ENCODE measurements at places on chromosomes 7 and 10. TPM values are rescaled to one million over a fixed set of nuclear protein-coding genes. Genes with fewer than 3 reads are reported as not detected.

- H3K36me3 ChIP-seq: no peaks in the 10 kb centered on the region
- peaks cover 8% of the 10 kb centered on the region for H3K27me3 ChIP-seq
- H3K4me3 ChIP-seq: no peak overlapping the region
- H3K4me1 ChIP-seq: no peaks in the 10 kb centered on the region
Observed at GRCh38 chr7:45366475-45366874, 207.7 kb upstream of the ADCY1 start.

- no peaks in the 10 kb centered on the region for H3K4me1 ChIP-seq
- no peak overlapping the region for H3K27ac ChIP-seq
- no peak overlapping the region for H3K4me3 ChIP-seq
- H3K36me3 ChIP-seq: no peaks in the 10 kb centered on the region
Observed at GRCh38 chr10:105956550-105956949, 1208.0 kb downstream of the SORCS1 start.

- H3K36me3 ChIP-seq: no peaks in the 10 kb centered on the region
- no peak overlapping the region for H3K27ac ChIP-seq
- no peak for DNase-seq
- peaks cover 4% of the 10 kb centered on the region for H3K27me3 ChIP-seq
- H3K4me3 ChIP-seq: no peak overlapping the region
Observed at GRCh38 chr7:43569424-43569823, 13.5 kb upstream of the STK17A start.

GRCh38 chr10:92834331-92834730 is 14.0 kb upstream of the EXOC6 start:
- peaks cover 6% of the 10 kb centered on the region for H3K27me3 ChIP-seq
- peaks cover 13% of the 10 kb centered on the region for H3K4me1 ChIP-seq
- no peak for DNase-seq
- H3K36me3 ChIP-seq: no peaks in the 10 kb centered on the region

- peaks cover 97% of the 10 kb centered on the region for H3K4me1 ChIP-seq
- H3K27ac ChIP-seq: peak overlapping the region; percentile 98
- H3K27me3 ChIP-seq: peaks cover 11% of the 10 kb centered on the region
Observed at GRCh38 chr10:5293691-5294550, 70.8 kb upstream of the UCN3 start.

GRCh38 chr10:100662067-100662466 is 83.3 kb upstream of the PAX2 start:
- H3K27ac ChIP-seq: no peak overlapping the region
- H3K4me3 ChIP-seq: no peak overlapping the region
- no peak for DNase-seq

DNA sequence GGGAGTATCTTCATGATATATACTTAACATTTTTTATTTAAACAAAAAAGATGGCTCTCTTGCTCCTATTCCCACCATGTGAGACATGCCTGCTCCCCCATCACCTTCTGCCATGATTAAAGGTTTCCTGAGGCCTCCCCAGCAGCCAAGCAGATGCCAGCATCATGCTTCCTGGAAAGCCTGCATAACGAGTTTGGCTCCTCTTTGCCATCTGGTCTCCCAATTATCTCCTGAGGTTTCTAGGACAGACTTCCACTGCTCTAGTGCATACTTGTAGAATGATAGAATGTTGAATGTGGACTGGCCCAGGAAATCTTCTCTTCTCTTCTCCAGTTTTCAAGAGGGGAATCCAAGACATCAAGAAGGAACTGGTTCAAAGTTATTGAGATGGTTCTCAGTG is 45.9 kb upstream of the ELAPOR2 start:
- DNase-seq: no peak
- no peak overlapping the region for H3K27ac ChIP-seq
- H3K36me3 ChIP-seq: no peaks in the 10 kb centered on the region
- H3K4me1 ChIP-seq: no peaks in the 10 kb centered on the region

GRCh38 chr10:48798481-48799254 is 114.0 kb downstream of the WDFY4 start:
- H3K36me3 ChIP-seq: peaks cover 5% of the 10 kb centered on the region
- H3K4me1 ChIP-seq: peaks cover 37% of the 10 kb centered on the region
- peak overlapping the region; percentile 47 for H3K27ac ChIP-seq
- peak overlapping the region; percentile 33 for H3K4me3 ChIP-seq
- no peak for DNase-seq
- no peaks in the 10 kb centered on the region for H3K27me3 ChIP-seq

DNA sequence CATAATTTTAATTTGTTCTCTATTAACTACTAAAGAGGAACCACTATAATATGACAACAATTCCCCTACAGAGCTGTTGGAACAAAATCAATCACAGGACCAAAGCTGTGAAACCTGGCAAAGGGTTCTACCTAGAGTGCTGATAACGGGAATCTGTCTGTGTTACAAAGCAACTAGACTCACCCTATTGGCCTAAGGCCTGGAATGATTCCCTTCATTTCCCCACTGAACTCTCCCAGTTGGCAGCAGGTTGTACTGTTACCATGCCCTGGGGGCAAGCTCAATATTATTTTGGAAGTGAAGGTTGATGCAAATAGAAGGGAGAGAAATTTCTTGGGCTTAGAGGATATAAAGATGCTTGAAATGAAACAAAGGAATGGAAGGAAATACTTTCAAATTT is 81.8 kb downstream of the SEMA3A start:
- no peaks in the 10 kb centered on the region for H3K4me1 ChIP-seq
- H3K27ac ChIP-seq: no peak overlapping the region
- H3K36me3 ChIP-seq: no peaks in the 10 kb centered on the region
- no peak for DNase-seq
- no peaks in the 10 kb centered on the region for H3K27me3 ChIP-seq

DNA sequence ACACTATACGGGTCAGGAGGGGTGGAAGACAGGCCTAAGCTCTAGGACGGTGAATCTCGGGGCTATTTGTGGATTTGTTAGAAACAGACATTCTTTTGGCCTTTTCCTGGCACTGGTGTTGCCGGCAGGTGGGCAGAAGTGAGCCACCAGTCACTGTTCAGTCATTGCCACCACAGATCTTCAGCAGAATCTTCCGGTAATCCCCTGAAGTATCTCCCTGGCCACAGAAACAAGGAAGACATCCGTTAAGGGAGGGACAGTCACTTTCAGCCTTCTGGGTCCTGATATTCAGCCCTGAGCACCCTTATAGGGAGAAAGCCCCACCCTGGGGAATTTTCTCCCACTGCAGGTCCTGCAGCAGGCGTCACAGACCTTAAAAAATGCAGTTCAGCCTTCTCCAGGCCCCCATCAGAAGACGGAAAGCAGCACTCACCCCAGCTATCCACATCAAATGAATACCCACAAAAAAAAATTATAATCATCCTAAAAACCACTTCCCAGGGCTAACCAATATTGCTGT is 23.2 kb downstream of the PLAC9 start:
- H3K4me1 ChIP-seq: no peaks in the 10 kb centered on the region
- no peak for DNase-seq
- peaks cover 68% of the 10 kb centered on the region for H3K36me3 ChIP-seq
- no peak overlapping the region for H3K27ac ChIP-seq

DNA sequence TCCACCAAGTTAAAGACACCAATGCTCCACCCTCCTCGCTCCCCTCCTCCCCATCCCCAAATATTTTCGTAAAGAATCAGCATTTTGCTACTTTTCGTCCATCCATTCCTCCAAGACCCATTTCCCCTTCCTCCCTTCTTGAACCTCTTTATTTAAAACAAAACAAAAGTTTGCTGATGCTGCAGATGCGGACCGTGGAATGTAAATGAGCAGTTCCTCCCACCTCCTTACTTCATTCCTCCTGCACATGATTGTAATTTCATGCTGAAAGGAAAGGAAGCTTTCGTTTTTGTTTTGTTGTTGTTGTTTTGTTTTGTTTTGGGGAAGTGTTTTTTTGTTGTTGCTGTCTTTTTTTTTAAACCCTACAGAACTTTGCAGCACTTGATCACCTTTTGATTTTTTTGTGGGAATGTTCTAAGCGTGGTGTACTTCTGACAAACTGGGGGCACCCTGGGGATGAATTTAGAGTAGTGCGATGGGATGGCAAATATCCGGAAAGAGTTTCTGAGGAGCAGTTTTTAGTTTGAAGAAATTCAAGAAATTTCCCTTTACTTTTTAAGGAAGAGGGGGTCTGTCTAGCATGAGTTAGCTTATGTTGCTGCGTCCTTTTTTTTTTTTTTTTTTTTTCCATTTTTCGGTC is 177.3 kb downstream of the TCF7L2 start:
- no peaks in the 10 kb centered on the region for H3K36me3 ChIP-seq
- H3K4me1 ChIP-seq: peaks cover 7% of the 10 kb centered on the region
- no peak overlapping the region for H3K4me3 ChIP-seq
- peaks cover 6% of the 10 kb centered on the region for H3K27me3 ChIP-seq
- DNase-seq: no peak
- H3K27ac ChIP-seq: no peak overlapping the region

DNA sequence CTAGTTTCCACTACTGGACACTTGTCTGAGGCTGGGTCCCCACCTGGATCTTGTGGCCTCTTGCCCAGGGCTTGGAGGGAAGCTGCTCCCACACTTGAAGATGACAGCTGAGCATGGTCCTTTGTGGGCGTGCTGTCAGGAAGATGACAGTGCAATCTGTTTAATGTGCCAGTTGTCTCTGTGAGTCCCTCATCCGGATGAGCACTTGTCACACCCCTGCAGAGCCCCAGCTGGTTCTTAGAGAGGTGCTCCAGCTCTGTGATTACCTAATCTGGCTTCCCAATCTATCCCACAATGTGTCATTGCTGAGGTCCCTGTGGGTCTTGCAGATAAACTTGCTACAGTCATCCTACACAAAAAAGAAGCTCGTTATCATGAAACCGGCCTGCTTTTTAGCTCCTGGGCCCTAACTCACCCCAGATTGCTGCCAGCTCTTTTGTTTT is 34.8 kb upstream of the CCSER2 start:
- DNase-seq: no peak
- no peaks in the 10 kb centered on the region for H3K36me3 ChIP-seq
- no peak overlapping the region for H3K4me3 ChIP-seq
- no peaks in the 10 kb centered on the region for H3K4me1 ChIP-seq

DNA sequence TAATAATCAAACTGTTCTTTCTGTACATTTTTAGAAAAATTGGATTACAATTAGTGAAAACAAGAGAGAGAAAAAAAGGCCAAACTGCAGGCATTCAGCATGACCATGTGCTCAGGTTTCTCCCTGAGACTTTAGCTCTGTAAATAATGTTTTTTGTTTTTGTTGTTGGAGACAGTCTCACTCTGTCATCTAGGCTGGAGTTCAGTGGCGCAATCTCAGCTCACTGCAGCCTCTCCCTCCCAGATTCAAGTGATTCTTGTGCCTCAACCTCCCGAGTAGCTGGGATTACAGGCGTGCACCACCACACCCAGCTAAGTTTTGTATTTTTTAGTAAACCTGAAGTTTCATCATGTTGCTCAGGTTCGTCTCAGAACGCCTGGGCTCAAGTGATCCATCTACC is 23.0 kb downstream of the BZW2 start:
- no peak for DNase-seq
- H3K4me1 ChIP-seq: peaks cover 2% of the 10 kb centered on the region
- H3K27me3 ChIP-seq: no peaks in the 10 kb centered on the region
- peaks cover 24% of the 10 kb centered on the region for H3K36me3 ChIP-seq

DNA sequence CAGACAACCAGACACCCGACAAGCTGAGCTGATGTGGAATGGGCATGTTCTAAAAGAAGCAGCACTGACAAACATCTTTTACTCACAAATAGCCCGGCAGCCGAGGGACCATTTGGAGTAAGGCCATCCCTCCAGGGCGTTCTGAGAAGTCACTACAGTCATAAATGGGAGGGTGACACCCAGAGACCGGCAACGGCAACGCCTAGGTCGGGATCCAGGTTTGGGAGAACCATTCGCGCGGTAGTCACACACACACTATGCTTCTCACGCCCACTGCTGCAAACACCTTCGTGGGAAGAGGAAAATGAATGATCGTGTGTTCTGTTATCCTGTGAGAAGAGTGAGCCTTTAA is 9.8 kb downstream of the TNS3 start:
- H3K27me3 ChIP-seq: peaks cover 10% of the 10 kb centered on the region
- H3K27ac ChIP-seq: no peak overlapping the region

DNA sequence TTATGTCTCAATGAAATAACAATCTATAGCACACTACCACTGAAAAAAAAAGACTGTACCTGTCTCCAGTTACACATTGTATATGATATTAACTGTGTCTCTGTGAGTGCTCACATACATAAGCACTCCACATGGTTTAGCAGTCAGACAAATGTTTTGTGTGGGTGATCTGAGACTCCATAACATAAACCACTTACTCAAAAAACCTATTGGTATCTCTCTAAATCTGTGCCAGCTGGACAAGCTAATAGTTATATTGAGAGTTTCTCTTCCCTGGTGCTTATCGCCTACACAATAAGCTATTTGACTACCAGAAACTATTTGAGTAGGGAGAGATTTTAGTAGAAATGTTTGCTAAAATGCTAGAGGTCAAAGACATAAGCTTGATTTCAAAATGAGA is 190.1 kb upstream of the AGR3 start:
- no peaks in the 10 kb centered on the region for H3K36me3 ChIP-seq
- H3K4me3 ChIP-seq: no peak overlapping the region
- H3K4me1 ChIP-seq: no peaks in the 10 kb centered on the region
- no peaks in the 10 kb centered on the region for H3K27me3 ChIP-seq
- H3K27ac ChIP-seq: no peak overlapping the region

DNA sequence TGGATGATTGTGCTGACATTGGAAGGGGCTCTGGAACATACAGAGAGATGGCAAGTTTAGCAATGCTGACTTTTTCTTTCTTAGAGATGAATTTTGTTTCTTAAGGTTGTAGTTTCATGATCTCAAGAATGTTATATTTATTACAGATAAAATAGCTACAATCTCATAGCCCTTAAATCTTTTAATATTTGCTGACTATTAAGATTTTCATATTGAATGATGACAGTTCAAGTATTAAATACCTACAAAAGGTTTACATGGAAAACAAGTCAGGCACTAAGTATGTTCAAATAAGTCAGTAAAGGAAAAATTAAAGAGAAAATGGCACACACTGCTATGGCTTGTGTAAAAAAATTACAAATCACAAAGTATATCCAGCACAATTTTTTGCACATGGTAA is 252.1 kb upstream of the SLC26A5 start:
- H3K27ac ChIP-seq: no peak overlapping the region
- no peak overlapping the region for H3K4me3 ChIP-seq
- no peaks in the 10 kb centered on the region for H3K27me3 ChIP-seq

- H3K27me3 ChIP-seq: peaks cover 2% of the 10 kb centered on the region
- H3K27ac ChIP-seq: no peak overlapping the region
- no peak overlapping the region for H3K4me3 ChIP-seq
- H3K4me1 ChIP-seq: no peaks in the 10 kb centered on the region
Observed at GRCh38 chr10:123857616-123858015, 34.0 kb downstream of the CPXM2 start.

- H3K4me3 ChIP-seq: no peak overlapping the region
- no peak overlapping the region for H3K27ac ChIP-seq
- no peak for DNase-seq
- peaks cover 6% of the 10 kb centered on the region for H3K4me1 ChIP-seq
- no peaks in the 10 kb centered on the region for H3K36me3 ChIP-seq
- H3K27me3 ChIP-seq: peaks cover 17% of the 10 kb centered on the region
Observed at GRCh38 chr10:93478873-93479272, 3.3 kb downstream of the MYOF start.

The SFXN4 gene
- 15.7 TPM for polyA plus RNA-seq

The FAM25C gene
- not detected for polyA plus RNA-seq

The GJD4 gene
- not detected for polyA plus RNA-seq

The LRIT1 gene
- not detected for polyA plus RNA-seq

The ZNF518A gene
- polyA plus RNA-seq: 8.6 TPM

The WNT2 gene
- not detected for polyA plus RNA-seq

The UBTD1 gene
- polyA plus RNA-seq: 1.7 TPM

The MSS51 gene
- 0.38 TPM for polyA plus RNA-seq

The LRRC17 gene
- not detected for polyA plus RNA-seq

The HOXA1 gene
- polyA plus RNA-seq: 0.62 TPM

The RHOBTB1 gene
- polyA plus RNA-seq: not detected
